ENCODE measurements at places on chromosomes 7 and 10.

- no peak for DNase-seq
These were observed 51.2 kb downstream of the PDE1C start for GRCh38 chr7:32018845-32019578.

GRCh38 chr7:26117142-26117807 is 34.7 kb upstream of the NFE2L3 start:
- no peak for DNase-seq

DNA sequence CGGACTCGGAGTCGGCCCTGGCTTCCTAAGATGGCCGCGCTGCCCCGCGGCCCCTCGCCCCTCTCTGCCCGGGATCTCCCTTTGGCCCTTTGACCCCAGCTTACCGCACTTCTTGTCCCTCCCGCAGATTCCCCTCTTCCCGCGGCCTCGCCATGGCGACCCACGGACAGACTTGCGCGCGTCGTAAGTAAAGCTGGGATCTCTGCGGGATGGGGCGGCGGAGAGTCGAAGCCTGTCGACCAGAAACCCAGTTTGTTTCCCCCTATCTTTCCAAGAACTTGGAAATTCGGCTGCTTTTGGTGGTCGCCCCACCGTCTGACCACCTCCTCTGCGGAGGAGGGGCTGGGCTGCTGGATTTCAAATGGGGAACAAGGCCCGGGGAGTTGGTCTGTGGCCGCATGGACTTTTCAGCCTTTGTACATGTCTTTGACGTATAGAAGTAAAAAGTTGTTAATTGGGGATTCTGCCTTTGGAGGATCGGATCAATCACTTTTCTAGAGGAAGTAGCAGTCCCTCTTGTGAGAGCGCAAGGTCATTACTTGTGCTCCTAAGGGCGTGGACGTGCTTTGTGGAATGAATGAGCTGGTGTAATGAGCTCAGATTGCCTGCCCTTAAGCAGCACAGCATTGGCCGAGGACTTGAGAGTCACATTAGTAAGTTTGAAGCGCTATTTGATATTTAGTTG is 553 bp downstream of the VDAC2 start:
- DNase-seq: no peak

- DNase-seq: no peak
These were observed 407.4 kb downstream of the MAGI2 start for GRCh38 chr7:79046061-79046460.

DNA sequence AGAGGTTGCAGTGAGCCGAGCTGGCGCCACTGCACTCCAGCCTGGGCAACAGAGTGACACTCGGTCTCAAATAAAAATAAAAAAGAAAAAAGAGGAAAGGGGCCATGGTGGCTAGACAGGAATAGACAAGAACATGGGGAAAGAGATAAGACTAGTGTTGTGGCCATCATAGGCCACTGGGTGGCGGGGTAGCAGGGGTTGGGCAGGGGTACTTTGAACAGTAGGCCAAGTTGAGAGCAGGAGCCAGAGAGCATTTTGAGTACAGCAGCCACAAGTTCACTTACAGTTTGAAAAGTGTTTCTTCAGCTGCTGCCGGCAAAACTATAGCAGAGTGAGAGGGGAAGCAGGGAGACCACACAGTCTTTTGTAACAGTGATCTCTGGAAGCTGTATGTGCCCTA is 656.0 kb downstream of the CNTNAP2 start:
- no peak for DNase-seq

DNA sequence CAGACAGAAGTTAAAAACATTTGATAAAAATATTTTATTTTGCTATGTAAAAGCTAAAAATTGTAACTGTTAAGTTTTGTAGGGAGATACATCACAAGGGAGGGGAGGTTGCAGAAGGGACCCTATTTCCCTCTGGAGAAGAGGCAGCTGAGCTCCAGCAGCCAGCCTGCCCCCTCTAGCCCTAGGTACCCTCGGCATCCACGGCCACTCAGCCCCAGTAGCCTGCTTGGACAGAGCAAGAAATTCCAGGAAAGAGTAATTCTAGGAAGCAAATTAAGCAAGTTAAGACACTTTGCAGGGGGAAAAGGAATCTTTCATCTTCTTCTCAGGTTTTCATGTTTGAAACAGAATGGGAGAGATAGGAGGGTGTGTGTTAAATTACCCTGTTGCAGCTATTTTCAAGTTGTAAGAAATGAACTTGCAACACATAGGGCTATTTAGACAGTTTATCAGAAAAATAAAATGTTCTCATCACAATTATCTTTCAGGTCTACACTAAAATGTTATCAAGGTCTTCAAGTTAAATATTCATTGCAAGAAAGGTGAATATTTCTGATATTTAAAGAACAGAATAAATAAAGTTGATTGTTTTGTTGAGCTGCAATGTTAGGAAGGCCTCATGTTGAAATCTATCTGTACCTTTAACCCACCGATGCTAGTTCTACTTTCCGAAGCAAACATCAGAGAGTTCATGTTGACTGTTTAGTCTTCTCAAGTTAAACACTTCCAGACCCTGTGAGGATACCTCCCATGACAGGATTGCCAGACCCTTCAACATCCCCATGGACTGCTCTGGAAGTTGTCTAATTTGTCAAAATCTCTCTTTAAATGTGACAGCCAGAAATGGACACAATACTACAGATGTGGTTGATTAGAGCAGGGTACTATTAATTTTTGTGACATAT is 5.5 kb downstream of the SGCE start:
- DNase-seq: no peak

DNA sequence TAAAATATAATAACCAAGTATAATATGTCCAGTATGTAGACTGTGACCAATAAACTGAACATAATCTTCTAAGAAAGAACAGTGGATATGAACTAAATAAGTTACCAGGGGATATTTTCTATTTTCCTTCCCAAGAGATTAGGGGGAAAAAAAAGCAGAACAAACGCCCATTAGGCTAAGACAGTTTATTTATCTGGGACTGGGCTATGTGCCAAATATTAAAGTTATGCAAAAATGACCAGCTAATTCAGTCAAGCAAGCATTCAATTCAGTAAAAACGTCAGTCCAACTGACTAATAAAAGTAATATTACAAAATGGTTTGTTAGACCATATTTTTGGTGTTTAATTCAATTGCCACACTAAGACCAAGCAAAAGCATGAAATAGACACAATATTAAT is 122.2 kb downstream of the TSPAN12 start:
- no peak for DNase-seq

DNA sequence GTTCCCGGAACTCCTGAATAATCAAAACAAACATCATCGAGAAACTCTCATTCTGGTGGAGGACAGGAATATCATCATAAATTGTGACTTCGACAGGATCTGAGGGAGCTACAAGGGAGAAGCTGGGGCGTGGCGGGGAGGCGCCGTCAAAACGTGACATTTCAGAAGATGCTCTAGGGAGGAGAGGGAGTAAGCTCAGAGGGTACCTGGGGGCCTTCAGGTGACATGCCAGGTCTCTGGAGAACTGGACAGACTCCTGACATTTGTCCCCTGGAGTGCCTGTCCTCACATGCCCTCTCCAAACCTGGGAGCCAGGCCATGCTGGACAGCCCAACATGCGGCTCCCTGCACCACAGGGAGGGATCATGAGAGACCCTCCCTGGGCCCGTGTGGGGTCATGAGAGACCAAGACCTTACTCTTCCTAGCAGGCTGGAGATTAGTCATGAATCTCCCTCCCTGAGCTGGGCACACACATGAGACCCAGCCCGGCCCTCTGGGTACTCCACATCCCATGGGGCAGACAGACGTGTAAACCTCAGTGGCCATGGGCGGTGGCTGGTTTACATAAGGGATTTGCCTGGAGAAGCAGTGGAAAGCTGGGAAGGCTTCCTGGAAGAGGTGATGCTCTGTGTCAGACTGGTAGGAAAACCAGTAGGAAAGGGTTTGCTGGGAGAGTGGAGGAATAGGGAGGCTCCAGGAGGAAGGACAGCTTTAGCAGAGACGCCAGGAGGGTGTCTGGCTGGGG is 81.0 kb downstream of the MYL10 start:
- no peak for DNase-seq

DNA sequence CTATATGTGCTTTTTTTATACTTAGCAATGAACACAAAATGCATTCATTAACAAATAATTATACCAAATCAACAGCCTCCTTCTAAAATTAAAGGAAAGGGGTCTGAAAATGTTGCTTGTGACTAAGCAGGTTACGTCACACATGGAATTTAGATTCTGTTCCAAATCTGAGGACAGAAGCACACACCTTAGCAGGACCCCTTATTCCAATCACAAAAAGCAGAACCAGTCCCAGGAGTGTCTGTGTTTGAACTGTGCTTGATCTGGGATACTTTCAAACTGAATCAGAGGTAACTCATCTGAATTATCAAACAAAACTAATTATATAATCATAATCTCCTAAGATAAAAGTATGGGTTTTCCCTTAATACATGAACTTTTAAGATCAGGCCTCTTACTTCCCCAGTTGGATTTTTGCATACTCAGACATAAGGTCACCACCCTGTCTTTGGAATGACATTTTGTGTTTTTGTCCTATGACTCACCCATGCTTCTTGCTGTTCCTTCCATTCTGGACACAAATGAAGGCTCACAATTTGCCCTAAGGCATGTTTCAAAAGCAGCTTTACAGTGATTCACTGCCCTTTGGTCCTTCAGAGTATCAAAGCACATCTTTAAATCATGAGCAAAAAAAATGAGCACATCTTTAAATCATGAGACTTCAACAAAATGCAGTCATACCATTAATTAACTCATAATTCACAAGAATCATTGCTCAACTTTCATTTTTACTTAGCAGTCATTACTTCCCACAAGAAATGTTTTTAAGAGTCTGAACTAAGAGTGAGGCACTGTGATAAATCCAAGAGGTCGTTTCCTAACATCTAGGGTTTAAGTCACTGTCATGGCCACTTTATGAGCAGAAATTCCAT is 35.5 kb downstream of the SEMA3C start:
- peak; percentile 44 for DNase-seq

DNA sequence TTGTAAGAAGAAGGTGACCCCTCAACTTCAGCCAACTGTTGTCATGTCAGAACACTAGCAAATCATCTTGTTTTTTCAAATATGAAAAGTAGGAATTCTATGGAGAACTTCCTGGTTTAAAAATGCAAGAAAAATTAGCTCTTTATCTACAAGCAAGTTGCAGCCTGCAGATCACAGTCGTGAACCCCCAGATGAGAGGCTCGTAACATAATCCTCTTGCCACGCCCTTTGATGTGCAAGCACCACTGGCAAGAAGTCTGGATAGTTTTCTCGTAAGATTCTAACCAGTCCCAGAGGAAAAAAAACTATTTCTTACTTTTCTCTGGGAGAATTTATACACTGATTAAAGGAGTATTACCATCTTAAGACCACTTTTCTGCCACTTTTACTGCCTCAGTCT is 132.3 kb downstream of the DPY19L1 start:
- DNase-seq: no peak

DNA sequence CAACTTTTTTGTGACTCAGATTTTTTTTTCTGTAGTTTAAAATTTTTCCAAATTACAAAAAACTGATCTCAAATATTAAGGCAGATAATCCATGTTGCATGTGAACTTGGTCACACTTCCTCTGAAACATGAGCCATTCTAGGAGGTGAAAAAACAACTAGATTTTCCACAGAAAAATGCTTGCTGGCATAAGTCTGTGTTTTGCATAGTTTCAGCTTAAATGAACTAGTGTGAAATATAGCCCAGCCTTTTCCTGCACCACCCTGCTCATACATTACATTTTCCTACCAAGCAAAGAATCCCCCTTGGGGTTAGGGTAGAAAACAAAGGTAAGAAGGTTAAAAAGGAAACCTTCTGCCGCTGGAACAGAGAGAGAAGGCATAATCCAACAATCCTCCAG is 48.2 kb downstream of the SLC25A13 start:
- no peak for DNase-seq

- peak; percentile 60 for DNase-seq
These were observed 40.6 kb upstream of the ADD3 start for GRCh38 chr10:109966961-109967738.

DNA sequence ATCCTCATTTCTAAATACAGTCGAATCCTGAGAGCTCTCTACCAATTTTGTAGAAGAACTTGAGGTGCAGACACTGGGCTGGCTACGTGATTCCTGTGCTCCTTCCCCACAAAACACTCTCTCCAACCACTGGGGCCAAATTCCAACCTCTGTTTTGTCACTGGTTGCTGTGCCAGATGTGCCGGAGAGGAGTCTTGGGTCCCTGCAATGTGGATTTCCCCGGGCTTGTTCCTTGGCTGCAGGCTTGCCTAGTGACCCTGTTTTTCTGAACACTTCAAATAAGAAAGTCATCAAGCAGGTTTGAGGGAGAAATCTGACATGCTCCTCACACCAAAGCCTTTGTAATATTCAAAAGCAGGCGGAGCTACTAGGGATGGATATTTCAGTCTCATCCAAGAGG is 44.4 kb upstream of the AGBL3 start:
- no peak for DNase-seq

DNA sequence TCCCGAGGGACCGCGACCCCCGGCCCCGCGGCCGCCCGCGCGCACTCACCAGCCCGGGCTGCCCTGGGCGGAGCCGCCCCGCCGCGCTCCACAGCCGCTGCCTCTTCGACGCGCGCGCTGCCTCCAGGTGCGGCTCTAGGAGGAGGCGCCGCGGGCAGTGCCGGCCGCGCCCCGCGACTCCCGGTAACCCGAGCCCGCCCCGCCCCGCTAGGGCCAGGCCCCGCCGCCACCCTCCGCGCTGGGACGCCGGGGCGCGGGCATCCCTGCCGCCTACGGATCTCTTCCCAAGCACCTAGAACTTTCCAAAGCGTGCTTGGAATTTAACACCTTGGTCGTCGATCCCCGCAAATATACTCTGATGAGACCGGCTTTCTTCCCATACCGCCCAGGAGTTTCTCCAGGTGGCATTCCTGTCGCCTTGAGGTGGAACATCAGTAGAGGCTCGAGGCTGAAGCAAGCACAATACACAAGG is at the start of gene SLC26A5:
Gene SLC26A5, minus strand, starts transcription at position 159 of the 472 bp plus-strand sequence. CDS start 24,693 bp downstream, outside the sequence.
- DNase-seq: no peak

Data from hepatic stellate cell (primary cell).